ENCODE measurements at places on chromosomes 2 and 18. TPM values are rescaled to one million over a fixed set of nuclear protein-coding genes. Genes with fewer than 3 reads are reported as not detected.

DSG2 gene
- total RNA-seq: not detected

MTCL1 gene
- 36.7 TPM for total RNA-seq

GCKR gene
- 1.2 TPM for total RNA-seq

GPD2 gene
- total RNA-seq: 37.0 TPM

CENPA gene
- 33.1 TPM for total RNA-seq

SP140 gene
- total RNA-seq: not detected

VIT gene
- total RNA-seq: 0.48 TPM

TACR1 gene
- total RNA-seq: not detected

EGR4 gene
- not detected for total RNA-seq

RNF152 gene
- 27.5 TPM for total RNA-seq

CCBE1 gene
- not detected for total RNA-seq

SERPINB4 gene
- total RNA-seq: not detected

DSG1 gene
- total RNA-seq: not detected

PAX3 gene
- not detected for total RNA-seq

LYG1 gene
- 0.35 TPM for total RNA-seq

PPP1R1C gene
- total RNA-seq: not detected

ST8SIA3 gene
- total RNA-seq: not detected

CNRIP1 gene
- 73.8 TPM for total RNA-seq

PSMA8 gene
- not detected for total RNA-seq

SPATA3 gene
- not detected for total RNA-seq

CLK1 gene
- total RNA-seq: 92.4 TPM

RIOK3 gene
- 55.7 TPM for total RNA-seq
